ENCODE measurements at places on chromosomes 3 and 15.

DNA sequence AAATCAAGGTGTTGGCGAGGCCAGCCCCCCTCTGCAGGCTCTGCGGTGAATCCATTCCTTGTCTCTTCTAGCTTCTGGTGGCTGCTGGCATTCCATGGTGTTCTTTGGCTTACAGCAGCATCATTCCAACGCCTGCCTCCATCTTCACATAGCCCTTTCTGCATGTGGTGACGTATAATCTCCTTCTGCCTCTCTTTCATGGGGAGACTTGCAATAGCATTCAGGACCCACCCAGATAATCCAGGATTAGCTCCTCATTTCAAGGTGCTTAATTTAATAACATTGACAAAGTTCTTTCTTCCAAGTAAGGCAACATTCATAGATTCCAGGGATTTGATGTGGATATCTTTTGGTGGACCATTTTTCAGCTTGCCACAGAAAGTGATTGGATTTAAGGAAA is 35.8 kb downstream of the ISG20 start:
- no peak overlapping the region for H3K4me3 ChIP-seq
- DNase-seq: no peak
- H3K4me1 ChIP-seq: no peaks in the 10 kb centered on the region
- H3K27ac ChIP-seq: no peak overlapping the region
- no peaks in the 10 kb centered on the region for H3K36me3 ChIP-seq

DNA sequence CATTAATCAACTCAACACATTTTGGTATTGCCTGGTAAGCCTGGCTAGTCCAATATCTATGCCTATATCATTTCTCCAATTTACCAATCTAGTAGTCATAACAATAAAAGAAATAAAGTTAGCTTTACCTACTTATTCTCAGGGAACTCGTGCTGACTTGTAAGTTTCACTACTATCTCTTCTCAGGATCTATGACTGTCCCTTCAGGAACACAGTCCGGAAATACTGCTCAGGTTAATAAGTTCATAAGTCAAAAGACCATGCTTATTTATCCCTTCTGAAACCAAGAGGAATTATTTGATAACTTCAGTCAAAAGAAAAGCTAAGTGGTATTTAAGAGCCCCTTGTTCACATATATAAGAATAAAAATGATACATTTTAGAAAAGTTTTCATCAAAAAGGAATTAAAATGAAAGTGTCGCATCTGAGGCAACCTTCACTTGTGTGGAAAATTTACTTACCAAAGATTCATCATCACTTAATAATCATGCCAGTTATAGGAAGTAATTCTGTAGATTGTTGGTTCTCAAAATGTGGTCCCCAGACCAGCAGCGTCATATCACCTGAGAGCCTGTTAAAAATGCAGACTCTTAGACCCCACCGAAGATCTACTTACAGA is 15.5 kb upstream of the THRB start:
- H3K27me3 ChIP-seq: no peaks in the 10 kb centered on the region
- no peak for DNase-seq
- H3K27ac ChIP-seq: no peak overlapping the region
- no peak overlapping the region for H3K4me3 ChIP-seq
- no peaks in the 10 kb centered on the region for H3K36me3 ChIP-seq
- H3K4me1 ChIP-seq: peaks cover 4% of the 10 kb centered on the region

- H3K36me3 ChIP-seq: no peaks in the 10 kb centered on the region
- no peak for DNase-seq
- H3K4me1 ChIP-seq: no peaks in the 10 kb centered on the region
- H3K27ac ChIP-seq: no peak overlapping the region
- no peak overlapping the region for H3K4me3 ChIP-seq
- no peaks in the 10 kb centered on the region for H3K27me3 ChIP-seq
Measured at GRCh38 chr3:116264546-116265319, 180.6 kb downstream of the LSAMP start.

- no peak overlapping the region for H3K4me3 ChIP-seq
- H3K36me3 ChIP-seq: no peaks in the 10 kb centered on the region
- peak; percentile 48 for DNase-seq
- no peaks in the 10 kb centered on the region for H3K4me1 ChIP-seq
Measured at GRCh38 chr3:190224863-190225692, 97.2 kb downstream of the CLDN1 start.

DNA sequence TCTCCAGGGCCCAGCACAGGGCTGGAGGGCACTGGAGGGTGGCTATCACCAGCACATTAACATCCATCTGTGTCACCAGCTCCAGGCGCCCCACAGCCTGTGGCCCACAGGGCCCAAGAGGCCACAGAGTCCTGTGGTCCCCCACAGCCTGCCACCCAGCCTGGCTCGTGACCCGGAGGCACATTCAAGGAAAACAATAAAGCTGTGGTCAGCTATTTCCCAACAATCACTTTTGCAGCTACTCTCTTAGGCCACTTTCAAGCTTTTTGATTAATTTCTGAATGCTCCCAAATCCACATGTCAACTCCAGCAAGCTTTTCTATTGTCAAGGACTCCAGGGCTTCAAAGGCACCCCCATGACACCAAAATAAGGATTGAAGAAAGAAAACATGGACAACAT is 16.7 kb downstream of the IDH2 start:
- peaks cover 55% of the 10 kb centered on the region for H3K36me3 ChIP-seq
- no peak overlapping the region for H3K4me3 ChIP-seq
- DNase-seq: no peak

DNA sequence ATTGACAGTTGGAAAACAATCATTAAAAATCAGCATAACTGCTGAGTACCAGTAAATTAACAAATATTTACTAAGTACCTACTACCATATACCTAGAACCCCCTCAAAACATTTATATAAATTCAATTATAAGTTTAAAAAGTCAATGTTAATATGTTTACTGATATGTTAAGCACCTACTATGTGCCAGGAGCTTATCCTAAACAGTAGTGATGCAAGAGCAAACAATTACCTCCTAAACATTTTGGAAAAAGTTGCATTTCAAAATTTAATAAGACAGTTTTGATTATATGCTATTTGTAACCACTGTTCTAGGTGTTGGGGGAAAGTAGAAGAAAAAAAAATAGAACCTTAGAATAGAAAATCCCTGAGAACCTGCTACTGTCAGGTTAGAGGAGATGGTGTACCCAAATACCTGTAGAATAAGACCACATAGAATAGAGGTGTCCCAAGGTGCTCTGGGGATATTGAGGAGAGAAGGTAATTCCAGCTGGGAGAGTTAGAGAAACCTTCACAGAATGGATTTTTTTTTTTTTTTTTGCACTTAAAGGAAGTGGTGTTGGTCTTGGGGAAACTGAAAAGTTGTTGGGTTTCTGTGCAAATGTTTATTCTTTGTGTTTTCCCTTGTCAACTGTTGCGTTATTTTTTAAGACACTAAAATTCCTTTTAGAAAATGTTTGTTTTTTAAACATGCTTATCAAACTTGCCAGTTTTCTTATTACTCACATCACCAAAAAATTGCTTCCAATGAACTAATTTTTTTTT is 16.0 kb downstream of the SNRK start:
- DNase-seq: no peak
- no peaks in the 10 kb centered on the region for H3K4me1 ChIP-seq
- H3K4me3 ChIP-seq: no peak overlapping the region
- peaks cover 7% of the 10 kb centered on the region for H3K36me3 ChIP-seq
- H3K27ac ChIP-seq: no peak overlapping the region

DNA sequence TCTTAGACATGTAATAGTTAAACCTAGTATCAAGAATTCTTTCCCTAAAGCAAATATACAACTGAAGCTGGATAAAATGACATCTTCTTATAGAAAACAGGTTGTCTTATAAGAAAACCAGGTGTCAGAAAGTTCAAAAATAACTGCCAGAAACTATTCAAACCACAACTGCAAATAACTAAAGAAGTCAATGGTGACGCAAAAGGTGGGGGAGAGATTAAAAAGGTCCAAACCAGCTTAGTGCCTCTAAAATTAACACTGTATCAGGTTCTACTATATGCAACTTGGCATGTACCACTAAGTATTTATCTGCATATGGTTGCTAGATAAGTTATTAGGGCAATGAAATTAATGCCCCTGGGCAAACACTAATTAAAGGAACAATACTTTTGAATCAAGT is 136.8 kb downstream of the TBL1XR1 start:
- H3K27ac ChIP-seq: no peak overlapping the region
- no peak for DNase-seq
- no peaks in the 10 kb centered on the region for H3K27me3 ChIP-seq

DNA sequence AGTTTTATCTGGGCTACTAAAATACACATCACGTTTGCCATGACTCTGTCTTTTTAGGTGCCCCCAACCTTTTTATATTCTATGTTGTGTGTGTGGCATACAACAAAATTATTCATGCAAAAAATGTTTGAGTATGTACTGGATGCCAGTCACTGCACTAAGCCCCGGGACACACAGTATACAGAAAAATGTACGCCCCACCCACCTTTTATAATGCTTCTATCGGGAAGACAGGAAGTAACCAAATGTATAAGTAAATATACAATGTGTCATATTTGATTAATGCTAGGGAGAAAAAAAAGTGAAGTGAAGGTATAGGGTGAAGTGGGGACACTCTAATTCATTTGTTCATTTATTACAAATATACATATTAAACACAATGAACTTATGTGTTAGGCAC is 503.4 kb upstream of the MDFIC2 start:
- H3K4me3 ChIP-seq: no peak overlapping the region
- H3K27ac ChIP-seq: no peak overlapping the region
- no peaks in the 10 kb centered on the region for H3K27me3 ChIP-seq
- no peaks in the 10 kb centered on the region for H3K4me1 ChIP-seq
- DNase-seq: no peak

- H3K36me3 ChIP-seq: no peaks in the 10 kb centered on the region
- no peak overlapping the region for H3K4me3 ChIP-seq
- H3K4me1 ChIP-seq: no peaks in the 10 kb centered on the region
- no peak overlapping the region for H3K27ac ChIP-seq
Measured at GRCh38 chr3:150912501-150912900, 7.3 kb upstream of the MINDY4B start.
